NCI-H2107 (cell line): ENCODE measurements at places on chromosomes 2 and 18.
A peak's percentile ranks its signal among the peaks of the same experiment; 100 is the strongest.

DNA sequence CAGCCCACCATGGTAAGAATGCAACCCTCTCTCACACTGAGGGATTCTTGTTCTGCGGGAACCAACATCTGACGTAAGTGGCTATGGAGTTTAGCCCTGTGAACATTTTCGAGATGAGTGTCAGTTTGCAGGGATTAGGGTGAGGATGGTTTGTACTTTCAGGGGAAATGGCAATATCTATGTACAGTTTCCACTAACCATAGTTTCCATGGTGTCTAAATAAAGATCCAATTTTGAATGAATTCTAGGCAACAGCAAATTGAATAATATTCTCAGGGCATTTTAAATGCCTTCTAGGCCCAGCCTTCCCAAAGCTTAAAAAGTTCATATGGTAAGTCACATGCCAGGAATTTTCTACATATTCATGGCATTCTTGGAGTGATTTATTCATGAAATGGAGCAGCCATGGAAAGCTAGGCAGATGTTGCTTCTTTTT, 105.4 kb upstream of the MMADHC start:
- no peak for DNase-seq

GRCh38 chr2:113922784-113923183, 32.9 kb downstream of the ACTR3 start:
- DNase-seq = no peak

- DNase-seq = no peak
These were observed 161.1 kb downstream of the KCNH7 start for GRCh38 chr2:162677476-162677875.

DNA sequence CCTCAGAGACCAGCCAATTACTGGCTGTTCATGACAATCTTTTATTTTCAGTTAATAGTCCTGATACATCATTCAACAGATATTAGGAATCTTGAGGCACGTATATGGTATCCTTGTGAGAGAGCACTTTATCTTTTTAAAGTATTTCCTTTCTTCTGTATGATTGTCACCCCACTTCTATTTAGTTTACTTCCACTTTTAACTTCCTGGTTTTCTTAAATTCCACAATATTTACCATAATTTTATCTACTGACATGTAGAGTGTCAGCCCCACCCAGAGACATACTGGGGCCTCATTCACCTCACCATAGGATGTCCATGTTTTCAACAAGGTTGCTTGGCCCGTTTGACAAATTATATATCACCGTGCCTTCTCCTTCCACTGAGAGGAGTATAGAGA, 182.9 kb upstream of the ID2 start:
- no peak for DNase-seq

DNA sequence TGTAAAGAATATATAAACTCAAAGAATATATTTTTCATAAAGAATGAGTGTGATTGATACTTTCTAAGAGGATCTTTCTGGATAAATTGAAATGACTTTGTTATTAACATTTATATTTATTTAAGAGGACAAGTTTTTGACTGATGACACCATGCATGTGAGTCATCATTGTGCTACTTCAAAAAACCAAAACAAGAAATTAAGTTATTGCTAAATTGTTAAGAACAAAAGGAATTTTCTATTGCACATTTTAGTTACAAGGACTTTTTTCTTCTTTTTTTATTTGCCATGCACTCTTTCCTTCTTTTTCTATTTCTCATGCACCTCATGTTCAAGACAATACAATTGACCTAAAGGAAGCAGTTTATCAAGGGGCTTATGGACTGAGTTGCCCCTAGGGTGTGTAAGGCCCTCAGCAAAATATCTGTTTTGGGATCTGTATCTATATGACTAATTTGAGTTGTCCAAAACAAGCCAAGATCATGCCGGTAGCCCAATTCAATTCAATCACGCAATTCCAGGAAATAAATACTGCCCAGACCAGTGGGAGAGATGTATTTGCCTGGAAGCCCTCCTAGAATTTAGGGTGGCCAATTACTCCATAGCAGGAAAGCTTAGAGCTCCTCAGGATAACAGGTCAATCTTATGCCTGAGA, 654.3 kb downstream of the METTL4 start:
- DNase-seq = no peak

DNA sequence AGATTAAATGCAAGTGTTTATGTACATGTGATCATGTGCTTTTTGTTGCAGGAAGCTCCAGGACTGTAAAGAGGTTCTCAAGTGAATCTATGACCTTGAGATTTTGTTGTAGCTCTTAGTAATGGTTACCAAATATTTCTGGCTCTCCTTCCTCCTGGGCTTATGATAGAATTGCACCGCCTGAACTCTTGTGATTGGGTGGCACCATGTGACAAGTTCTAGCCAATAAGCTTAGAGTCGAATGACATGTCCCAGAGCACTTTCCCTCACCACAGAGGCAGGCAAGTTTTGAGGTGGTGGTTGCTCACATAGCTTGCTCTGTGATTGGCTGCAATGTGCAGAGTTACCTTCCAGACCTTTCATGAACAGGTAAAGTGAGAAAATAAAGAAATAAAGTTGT, 8.9 kb upstream of the SCG2 start:
- DNase-seq = no peak

GRCh38 chr18:43671431-43671830, 394.1 kb upstream of the SYT4 start:
- DNase-seq = no peak

GRCh38 chr2:7683708-7684107, 766.5 kb downstream of the RNF144A start:
- DNase-seq = no peak

GRCh38 chr2:163132850-163133249, 294.3 kb upstream of the KCNH7 start:
- peak; percentile 9 for DNase-seq

GRCh38 chr2:118525346-118525745, 322.1 kb downstream of the EN1 start:
- DNase-seq = no peak

GRCh38 chr18:54904581-54904980, 54.7 kb downstream of the CCDC68 start:
- no peak for DNase-seq

DNA sequence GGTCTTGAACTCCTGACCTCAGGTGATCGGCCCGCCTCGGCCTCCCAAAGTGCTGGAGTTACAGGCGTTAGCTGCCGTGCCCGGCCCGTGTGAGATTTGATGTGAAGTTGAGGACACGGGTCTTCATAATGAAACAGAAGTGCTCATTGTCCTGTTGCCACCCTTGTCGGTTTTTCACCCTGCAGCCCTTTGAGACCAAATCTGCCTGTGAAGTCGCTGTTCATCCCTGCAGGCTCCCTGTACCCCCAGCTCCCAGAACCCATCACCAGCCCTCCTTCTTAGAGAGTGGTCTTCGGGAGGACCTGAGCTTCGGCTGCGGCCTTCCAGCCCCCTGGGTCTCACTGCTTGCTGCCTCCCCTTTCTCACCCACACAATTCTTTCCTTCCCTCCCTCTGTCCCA, 325.2 kb downstream of the GBX2 start:
- DNase-seq = no peak

GRCh38 chr18:22637787-22638186, 220.1 kb upstream of the CTAGE1 start:
- no peak for DNase-seq

DNA sequence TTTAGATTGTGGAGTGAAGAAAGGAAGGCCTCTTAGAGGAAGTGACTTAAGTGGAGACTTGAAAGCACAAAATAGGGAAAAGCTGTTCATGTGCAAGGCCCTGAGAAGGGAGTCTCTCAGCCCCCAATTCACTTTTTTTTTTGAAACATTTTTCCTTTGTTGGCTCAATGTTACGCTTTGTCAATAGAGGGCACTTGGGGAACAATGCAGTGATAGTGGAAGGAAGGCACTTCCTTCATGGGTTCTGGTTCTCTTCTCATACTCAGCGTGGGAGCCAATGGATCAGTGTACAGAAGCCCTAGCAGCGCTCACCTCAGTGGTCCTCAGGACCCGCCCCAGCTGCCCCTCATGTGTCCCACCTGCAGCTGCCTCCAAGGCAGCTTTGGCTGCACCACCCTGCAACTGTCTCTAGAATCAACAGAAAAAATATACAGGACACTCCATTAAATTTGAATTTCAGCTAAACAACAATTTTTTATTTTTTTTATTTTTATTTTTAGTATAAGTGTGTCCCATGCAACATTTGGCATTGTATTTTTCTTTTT, 8.6 kb upstream of the C2orf42 start:
- no peak for DNase-seq

- no peak for DNase-seq
These were observed 26.9 kb downstream of the SNORC start for GRCh38 chr2:232896720-232897597.

GRCh38 chr2:204321910-204322751, 223.1 kb upstream of the PARD3B start:
- DNase-seq = no peak

DNA sequence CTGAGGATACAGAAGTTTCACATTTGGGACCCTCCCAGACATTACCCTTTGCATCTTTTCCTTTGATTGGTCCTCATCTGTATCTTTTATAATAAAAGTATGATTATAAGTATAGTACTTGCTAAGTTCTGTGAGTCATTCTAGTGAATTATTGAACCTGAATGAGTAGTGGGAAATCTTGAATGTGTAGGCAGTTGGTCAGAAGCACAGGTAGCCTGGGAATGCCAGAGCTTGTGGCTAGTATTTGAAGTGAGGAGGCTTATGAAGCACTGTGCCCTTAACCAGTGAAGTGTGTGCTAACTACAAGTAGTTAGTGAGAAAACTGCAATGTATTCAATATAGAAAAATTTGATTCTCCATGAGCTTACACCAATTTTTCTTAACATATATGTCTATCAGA, 257.6 kb downstream of the GRB14 start:
- no peak for DNase-seq

DNA sequence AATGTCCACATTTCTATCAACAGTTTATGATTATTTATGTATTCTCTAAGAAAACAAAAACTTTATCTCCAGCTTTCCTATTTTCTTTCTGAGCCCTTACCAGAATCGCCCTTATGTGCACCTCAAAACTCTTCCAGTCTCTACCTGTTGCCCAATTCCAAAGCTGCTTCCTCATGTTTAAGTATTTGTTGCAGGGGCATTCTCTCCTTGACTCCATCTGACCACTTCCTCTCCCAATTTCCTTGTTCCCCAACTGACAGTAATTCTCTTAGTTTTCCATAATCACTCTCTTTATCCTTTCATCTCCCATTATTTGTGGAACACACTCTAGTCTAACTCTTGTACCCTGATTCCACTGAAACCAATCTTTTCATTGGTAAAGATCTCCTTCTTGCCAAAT, 105.4 kb upstream of the RBBP8 start:
- no peak for DNase-seq

GRCh38 chr2:8623576-8623957, 58.3 kb upstream of the ID2 start:
- no peak for DNase-seq

- no peak for DNase-seq
These were observed 58.3 kb downstream of the INHBB start for GRCh38 chr2:120404274-120404673.

DNA sequence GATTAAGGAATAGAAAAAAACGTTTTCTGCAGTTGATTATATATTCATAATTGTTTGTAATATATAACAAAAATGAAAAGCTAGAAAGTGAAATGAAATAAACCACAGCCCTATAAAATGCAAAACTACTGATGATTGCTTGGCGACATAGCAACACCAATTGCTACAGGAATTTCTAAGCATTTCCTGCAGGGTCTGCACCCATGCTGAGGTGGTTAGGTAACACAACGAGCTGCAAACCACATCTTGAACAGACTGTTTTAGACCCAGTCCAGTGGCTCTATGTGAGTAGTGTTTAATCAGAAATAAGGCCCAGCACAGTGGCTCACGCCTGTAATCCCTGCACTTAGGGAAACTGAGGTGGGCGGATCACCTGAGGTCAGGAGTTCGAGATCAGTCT, 17.2 kb upstream of the UGT1A9 start:
- no peak for DNase-seq

DNA sequence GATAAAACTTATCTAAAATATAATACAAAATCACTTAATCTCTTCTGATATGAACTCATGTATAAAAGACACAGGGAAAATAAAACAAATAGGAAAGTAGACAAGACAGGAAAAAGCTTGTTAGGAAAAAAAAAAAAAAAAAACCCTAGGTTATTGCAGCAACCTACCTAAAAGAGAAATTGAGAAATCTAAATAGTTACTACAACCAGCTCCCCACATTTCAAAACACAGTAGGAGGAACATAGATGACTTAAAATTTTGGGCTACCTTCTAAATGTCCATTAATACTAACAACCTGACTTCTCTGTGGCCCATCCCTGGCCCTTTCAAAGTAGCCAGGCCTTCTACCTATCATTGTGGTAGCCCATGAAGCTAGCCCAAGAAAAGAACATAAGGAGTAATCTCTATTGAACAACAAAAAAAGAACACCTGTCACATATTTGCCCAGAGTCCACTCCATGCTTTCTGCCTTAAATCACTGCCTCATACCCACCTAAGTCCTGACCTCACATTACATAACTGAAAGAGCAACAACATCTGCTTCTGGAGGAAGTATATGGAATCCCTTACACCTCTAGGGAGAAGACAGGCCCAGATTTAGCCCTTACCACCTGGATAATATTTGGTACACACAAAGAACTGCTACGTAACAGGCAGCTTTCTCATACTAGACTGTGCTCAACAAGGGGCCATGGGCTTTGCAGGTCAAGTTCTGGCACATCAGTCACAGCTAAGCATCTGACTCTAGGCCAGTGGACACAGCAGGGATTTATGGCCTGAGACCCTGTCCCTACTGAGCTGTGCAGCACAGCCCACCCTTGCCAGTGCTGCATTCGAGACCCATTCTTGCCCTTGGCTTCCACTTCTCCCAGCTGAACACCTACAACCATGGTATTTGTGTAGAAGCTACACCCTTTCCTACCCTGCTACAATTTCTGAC, 8.5 kb downstream of the SUCLG1 start:
- DNase-seq = no peak

DNA sequence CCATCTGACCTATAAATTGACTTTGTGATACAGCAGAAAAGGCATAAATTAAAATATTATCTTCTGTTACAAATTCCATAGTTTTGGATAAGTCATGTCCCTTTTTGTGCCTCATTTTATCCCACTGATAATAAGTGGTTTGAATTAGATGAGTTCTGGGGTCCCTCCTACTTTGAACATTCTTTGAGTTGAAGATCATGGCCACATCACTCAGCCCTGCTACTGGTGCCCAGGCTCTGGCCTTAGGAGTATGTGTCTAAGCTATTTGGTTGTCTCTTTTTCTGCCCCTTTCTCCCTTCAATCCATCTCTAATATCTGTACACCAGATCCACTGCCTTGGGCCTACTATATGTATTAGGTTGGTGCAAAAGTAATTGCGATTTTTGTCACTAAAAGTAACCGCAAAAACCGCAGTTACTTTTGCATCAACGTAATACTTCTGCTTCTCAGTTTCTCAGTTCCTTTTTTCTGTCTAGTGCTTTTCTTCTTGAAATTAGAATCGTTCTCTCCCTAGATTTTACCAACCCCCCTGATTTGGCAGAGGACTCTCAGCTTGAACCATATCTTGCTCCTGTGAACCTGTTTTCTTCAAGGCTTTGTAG, 362.5 kb upstream of the TNP1 start:
- no peak for DNase-seq
